Choroid plexus epithelial cell (primary cell): ENCODE measurements at places on chromosomes 1 and 21.

GRCh38 chr1:53182111-53182593, 14.5 kb upstream of the CPT2 start:
- peak; percentile 91 for DNase-seq

DNA sequence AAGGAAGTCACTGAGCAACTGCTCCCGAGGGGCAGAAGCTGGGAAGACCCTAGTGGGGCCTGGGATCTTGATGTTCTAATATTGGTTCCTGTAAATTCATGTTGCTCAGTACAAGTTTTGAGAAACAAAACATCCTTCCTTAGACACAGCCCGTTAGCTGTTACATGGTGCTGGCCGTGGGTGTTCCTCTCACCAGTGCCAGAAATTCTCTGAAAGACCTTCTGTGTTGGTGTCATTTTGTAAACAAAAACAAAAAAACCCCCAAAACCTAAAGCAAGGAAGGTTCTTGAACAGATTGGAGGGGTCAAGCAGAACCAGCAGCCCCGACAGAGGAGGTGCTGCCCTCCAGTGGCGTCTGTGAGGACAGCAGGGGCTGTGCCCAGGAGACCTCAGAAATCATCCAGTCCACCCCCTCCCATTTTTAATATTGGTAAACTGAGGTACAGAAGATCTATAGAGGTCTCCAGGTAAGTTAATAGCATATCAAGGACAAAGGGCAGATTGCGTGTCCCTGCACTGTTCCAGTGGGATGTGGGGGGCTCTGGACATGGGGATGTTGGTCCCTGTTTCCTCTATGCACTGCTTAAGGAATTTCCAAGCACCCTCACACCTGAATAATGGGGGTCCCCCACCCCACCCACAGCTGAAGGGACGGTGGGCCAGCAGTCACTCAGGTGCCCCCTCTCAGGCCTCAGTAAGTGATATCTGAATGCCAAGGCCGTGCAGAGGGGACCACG, 38.2 kb downstream of the SLC2A7 start:
- DNase-seq = peak; percentile 56

DNA sequence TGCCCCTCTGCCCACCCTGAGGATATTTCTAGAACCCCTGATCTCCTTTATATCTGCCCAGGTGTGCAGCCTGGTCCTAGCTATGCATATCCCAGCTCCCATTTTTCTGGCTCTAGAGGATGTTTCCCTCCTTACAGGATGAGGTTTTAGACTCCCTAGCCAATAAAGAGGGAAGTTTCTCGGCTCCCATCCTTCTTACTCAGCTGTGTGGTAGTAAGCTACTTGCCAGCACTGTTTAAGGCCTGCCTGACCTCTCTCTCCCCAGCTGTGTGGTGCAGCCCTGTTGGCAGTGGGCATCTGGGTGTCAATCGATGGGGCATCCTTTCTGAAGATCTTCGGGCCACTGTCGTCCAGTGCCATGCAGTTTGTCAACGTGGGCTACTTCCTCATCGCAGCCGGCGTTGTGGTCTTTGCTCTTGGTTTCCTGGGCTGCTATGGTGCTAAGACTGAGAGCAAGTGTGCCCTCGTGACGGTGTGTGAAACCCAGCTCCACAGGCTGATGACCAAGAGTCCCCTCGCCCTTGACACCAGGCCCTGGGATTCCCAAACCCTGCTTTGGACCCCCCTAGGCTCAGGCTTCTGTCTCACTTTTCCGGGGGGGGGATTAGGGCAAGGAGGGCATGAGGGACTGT, 7.8 kb upstream of the P3R3URF start:
- no peak for DNase-seq

- no peak for DNase-seq
Observed at GRCh38 chr1:211708006-211708405, 32.6 kb upstream of the NEK2 start.

- DNase-seq = no peak
Observed at GRCh38 chr1:200900877-200901276, 6.2 kb downstream of the INAVA start.

DNA sequence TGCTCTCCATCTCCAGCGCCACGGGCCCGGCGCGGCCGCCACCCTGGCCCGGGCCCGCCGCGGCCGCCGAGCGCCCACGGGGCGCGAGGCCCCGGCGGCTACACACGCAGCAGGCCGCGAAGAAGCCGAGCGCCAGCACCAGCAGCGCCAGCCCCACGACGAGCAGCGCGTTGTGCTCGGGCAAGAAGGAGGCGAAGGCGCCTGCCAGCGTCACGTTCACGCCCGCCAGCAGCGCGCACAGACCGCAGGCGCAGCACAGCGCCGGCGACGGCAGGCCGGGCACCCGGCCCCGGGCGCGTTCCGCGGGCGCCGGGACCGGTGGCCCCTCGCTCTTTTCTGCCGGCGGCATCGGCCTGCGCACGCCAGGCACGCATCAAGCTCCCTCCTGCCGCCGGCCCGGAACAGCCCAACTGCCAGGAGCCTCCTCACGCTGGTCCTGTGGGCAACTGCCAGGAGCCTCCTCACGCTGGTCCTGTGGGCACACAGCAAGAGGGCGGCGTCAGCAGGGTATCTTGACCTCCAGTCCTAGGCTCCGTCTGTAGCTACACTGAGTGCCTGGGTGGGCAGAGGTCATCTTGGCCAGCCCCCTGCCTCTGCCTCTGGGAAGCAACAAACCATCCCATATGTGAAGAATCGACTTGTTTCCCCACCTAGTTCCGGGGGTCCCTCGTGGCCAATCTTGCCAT, 18.1 kb downstream of the KNCN start:
- peak; percentile 30 for DNase-seq

GRCh38 chr1:169346036-169346589, 21.5 kb downstream of the NME7 start:
- no peak for DNase-seq

- no peak for DNase-seq
Observed at GRCh38 chr1:34753163-34753562, 1.7 kb upstream of the GJB5 start.

DNA sequence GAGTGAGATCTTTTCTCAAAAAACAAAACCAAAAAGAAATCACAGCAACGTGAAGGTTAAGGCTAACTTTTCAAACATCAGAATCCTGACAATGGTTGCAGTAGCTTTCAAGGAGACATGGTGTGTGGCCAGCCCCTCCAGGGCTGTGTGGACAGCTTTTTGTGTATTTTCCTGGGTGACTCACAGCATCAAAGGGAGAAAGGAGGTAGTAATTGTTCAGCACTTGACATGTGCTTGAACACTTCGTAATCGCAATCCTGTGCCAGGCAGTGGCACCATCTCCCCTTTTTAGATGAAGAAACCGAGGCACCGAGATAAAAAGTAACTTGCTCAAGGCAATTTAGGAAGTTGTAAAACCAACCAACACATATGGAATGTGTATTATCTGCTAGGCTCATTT, 10.3 kb downstream of the NBL1 start:
- no peak for DNase-seq

DNA sequence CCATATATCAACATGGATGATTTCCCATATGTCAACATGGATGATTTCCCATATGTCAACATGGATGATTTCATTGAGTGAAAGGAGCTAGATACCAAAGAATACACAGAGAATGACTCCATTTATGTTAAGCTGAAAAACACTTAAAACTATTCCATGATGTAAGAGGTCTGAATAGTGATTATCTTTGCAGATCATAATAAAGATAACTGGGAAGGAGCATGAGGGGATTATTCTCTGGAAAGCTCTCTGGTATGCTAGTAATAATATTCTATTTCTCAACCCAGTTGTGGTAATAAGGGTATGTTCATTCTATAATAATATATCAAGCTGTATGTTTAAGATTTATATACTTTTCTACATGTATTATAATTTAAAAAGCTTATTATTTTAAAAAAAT, 14.1 kb downstream of the SYNJ1 start:
- no peak for DNase-seq

DNA sequence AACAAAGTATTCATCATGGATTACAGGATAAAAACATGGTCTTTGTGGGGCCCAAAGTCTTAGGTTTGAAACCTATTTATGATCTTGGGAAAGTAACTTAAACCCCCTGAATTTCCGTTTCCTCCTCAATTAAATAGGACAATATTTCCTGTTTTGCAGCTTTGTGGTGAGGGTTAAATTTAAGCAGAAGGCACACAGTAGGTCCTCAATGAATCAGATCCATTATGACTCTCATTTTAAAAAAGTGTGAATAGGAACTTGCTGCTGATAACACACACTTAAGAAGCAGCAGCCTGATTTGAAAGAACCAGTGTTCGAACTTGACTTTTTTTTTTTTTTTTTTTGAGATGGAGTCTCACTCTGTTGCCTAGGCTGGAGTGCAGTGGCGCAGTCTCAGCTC, 41.4 kb upstream of the VASH2 start:
- no peak for DNase-seq

- DNase-seq = peak; percentile 17
Observed at GRCh38 chr1:222582099-222582774, 7.5 kb downstream of the TAF1A start.

DNA sequence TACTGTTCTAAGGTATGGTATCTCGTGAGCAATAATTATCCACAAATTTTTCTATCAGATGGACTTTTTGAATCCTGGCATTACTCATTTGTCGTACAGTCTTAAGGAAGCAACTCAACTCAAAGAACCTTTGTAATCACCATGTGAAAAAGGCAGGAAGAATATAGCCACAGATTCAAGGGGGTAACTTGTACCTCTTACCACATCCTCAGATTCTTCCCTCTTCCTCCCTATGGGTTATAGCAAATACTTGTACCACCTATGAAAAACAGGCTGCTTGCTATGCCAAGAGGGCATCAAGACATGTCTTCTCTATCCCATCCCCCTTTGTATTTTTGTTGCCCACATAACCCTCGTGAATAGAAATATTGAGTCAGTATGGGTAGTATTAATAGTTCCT, 616.6 kb upstream of the USP24 start:
- DNase-seq = no peak

GRCh38 chr1:114490274-114490693, 20.7 kb downstream of the TRIM33 start:
- DNase-seq = no peak

DNA sequence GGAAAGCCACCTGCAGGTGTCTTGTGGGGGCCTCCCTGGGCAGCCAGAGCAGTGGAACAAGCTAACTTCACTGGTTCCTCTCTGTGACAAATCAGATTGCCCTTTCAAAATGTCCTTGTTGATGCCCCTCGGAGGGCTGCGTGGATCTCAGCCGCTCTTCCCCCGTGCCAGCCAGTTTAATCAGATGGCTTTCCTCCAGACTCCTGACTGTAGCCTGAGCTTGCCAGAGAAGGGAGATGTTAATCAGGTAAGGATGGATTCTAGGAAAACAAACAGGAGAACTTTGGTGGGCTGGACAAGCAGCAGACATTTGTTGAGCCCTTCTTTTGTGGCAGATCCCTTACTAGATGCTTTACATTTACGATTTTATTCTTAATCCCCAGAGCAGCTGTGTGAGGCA, 88.2 kb downstream of the DMRTA2 start:
- DNase-seq = no peak

GRCh38 chr1:31944205-31945089, 6.3 kb upstream of the PTP4A2 start:
- DNase-seq = peak; percentile 88

DNA sequence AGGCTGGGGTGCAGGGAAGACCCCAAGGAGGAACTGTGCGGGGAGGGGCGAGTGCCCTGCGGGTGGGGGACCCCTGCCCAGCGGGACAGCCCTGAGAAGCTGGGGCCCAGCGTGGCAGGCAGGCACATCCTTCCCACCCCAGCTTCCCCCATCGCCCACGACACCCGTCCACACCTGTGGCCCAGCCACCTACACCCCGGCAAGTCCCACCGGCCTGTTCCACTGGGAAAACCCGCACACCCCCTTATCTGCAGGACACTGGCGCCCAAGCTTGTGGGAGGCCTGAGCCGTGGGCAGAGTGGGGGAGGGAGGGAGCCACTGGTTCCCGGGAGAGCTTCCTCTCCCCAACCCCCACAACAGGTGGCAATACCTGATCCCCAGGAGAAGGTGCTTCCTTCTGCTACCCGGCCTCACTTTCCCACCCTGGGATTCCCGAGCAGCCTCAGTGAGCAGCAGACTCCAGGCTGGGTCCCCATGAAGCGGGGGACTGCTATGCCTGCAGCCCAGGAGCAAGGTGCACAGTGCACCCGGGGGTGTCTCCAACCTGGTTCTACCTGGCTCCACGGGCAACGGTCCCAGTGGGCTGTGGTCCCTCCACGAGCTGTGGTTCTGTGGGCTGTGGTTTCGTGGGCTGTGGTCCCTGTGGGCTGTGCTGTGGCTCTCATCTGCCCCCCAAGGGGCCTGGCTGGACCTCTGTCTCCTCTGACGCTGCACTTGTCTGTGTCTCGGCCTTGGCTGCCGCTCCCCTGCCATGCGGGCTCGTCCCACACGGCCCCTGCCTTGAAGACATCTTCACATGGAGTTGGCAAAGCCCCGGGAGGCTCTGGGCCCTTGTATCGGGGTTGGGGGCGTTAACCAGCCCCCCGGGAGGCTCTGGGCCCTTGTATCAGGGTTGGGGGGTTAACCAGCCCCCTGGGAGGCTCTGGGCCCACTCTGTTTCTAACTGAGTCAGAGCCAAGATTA, 37.8 kb upstream of the POFUT2 start:
- no peak for DNase-seq

DNA sequence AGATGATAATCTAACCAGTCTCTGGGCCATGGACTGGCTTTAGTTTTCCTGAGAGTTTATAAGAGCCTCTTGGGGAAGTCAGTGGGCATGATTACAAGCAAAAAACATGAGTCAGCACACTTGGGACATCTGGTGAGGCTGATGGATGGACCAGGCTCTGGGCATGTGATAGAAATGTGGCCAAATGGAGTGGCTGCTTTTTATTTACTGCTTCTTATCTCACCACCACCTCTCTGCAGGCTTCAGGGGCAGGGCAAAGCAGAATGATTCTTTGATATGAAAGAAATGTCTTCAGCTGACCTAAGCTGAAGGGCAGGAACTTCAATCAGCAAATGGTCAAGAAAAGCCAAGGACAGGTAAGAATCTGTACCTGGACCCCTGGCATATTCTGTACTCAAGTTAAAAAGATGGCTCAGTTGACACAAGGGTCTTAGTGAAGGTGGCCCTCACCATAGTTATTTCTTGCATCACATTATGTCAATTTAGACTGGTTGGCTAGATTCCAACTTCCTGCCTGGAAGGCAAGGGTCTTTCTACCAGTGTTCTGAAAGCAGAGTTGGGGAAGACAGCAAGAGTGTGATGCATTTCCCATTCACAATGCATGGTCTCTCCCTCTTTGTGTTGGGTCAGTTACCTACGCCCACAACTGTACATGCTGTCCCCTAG, 162.8 kb downstream of the FASLG start:
- DNase-seq = peak; percentile 69

GRCh38 chr1:173122958-173123852, 72.5 kb upstream of the TNFSF18 start:
- DNase-seq = peak; percentile 96

- no peak for DNase-seq
Observed at GRCh38 chr1:165565751-165566490, 22.1 kb downstream of the LRRC52 start.

- DNase-seq = no peak
Observed at GRCh38 chr1:107058245-107059032, 2.0 kb downstream of the PRMT6 start.
